ENCODE measurements at places on chromosomes 6 and 20.

GRCh38 chr6:158496700-158497099 is 63.2 kb upstream of the TMEM181 start:
- DNase-seq = peak; percentile 27

- DNase-seq = no peak
These were observed 2.3 kb downstream of the GNAS start for GRCh38 chr20:58854638-58855471.

- DNase-seq = no peak
These were observed 5.1 kb upstream of the MAP1LC3A start for GRCh38 chr20:34553366-34553867.

- peak; percentile 30 for DNase-seq
These were observed 684.2 kb downstream of the KIF16B start for GRCh38 chr20:15889061-15889460.

GRCh38 chr6:105321207-105321606 is 81.7 kb downstream of the PREP start:
- DNase-seq = peak; percentile 72

DNA sequence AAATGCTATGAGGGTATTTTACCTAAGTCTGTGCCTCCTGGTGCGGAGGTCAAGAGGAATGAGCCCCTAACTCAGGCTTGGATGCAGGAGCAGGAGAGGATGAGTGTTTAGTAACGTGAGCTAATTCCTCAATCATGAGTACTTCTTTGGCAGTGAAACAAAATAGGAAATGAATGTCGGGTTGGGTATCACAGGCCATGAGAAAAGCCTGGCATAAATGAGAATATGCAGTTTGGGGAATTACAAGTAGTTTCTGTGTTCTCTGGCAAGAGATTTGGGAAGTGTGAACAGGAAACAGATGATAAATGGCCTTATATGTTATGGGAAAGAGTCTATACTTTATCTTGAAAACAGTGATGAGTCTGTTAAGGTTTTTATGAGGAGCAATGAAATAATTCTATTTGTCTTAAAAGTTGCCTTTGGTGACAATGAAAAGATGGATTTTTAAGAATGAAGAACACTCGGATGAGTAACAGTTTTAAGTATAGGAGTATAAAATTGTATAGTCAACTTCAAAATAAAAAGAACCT is 59.0 kb upstream of the RNF146 start:
- DNase-seq = no peak

- DNase-seq = no peak
These were observed 82.9 kb upstream of the MLN start for GRCh38 chr6:33886673-33887144.

DNA sequence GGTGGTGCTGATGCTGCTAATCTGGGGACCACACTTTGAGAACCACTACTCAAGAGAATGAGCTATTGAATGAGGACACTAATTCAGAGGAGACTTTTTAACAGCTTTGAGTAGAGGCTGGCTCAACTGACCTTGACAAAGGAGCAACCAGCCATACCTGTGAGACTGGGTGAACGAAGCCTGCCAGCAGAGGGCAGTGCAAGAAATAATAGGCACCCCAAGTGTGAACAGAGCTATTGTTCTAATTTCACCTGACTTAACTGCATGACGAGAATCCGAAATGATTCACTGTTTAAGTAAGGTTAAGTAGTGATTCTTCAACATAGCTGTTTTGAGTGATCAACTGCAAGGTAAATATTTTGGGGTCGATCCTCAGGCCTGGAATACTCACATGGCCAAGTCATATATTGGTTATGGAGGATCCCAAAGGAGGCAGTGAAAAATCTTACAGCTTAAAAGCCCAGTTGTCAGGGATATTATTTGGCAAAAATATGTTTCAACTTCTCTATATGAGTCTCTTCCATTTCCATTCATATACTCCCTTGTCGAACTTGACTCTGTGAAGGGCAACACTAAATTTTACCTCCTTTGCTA is 550.5 kb upstream of the MARCKS start:
- peak; percentile 5 for DNase-seq

- no peak for DNase-seq
These were observed 4.7 kb upstream of the LTV1 start for GRCh38 chr6:143838395-143838794.

GRCh38 chr20:36121981-36122930 is 32.3 kb upstream of the EPB41L1 start:
- no peak for DNase-seq

DNA sequence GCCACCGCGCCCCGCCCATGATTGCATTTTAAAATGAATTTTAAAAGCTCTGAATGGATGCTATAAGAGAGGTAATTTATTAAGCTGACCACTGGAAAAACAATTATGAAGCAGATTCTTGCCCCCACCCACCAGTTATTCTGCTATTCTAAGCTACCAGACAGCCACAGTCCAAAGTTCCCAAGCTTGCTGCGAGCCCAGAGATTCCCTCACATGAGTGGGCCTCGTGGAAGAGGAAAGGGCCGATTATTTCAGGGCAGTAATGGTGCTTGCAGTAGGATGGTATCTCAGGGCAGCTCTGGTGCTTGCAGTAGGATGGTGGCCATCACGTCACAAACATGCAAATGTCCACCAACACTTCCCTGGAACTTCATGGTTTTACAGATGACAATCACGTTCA is 56.7 kb downstream of the SLC22A23 start:
- DNase-seq = no peak

DNA sequence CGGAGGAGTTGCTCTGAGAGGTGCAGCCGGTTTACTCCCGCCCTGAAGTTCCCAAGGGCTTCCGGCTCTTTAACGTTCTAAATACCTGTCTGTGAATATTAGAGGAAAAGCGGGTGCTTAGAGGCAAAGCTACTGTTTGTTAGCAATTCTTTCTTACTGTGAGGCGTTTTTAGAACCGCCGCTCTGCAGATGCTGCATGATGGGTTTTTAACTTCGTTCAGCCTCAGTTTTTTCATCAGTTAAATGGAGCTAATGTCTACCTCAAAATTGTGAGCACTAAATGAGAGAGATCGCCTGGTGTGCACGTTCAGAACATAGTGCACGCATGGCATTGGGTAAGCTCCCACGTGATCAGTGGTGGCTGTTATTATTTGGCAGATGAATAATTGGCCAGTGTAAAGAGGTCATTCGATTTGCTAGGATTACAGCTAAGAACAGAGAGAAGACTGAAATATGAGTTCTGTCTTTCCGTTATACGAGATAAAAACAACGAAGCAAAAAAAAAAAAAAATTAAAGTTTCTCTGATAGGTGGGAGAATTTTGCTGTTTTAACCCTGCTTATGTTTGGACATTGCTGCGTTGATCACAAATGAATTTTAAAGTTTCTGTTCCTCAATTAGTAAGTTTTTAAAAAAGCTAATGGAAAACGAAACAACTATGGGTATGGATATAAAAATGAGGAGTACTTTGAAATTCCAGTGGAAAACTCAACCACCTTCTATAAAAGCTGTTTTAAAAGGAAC is 660 bp upstream of the TFB1M start:
- peak; percentile 96 for DNase-seq

DNA sequence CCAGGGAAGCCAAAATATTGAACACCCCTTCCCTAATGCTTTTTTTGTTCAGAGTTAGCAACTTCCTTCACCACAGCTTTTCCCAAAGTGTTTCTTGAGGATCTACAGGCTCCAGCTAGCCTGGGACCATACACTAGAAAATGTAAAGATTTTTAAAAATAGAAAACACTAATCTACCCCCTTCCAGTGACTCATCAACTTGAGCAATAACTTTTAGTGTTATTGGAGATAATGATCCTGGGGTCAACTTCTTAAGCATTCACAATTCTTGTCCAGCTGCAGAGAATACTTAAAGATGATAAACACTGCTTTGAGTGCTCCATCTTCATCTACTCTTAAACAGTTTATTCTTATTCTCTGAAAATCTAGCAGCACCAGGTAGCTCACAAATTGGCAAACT is 131.6 kb downstream of the COL9A1 start:
- no peak for DNase-seq

GRCh38 chr20:62914970-62915457 is 11.3 kb downstream of the DIDO1 start:
- no peak for DNase-seq

- DNase-seq = no peak
These were observed 596.2 kb upstream of the ADGRB3 start for GRCh38 chr6:68038815-68039408.

DNA sequence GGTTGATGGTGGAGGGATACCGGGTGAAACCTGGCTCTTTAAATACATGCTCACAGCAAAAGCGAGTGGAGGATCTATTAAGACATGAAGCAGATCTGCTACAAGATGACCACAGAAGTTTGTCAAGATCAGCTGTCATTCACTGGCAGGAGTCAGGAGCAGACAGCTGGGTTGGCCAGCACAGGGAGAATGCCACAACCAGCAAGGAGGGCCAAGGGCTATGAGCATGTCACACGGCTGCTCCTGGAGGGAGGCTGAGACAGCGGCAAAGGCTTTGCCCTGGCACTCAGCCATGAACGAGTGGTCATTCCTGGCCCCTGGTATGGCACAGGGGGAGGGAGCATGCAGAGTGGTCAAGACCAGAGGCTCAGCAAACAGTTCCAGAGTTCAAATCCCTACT is 77.6 kb downstream of the POPDC3 start:
- DNase-seq = no peak

DNA sequence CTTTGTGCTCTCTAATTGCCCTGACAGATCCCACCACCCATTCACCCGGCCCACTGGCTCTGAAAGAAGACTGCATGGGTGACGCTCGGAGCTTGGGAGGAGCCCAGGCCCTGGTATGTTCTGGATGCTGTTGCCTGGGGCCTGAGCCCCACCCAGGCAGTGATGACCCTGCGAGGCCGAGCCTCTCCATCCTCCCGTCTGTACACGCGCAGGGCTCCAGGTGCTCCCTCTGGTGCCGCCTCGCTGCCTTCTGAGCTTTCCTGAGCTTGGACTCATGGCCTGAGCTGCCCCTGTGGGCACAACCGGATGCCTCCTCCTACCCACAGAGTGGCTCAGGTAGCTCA is 61.2 kb downstream of the STK35 start:
- DNase-seq = no peak

DNA sequence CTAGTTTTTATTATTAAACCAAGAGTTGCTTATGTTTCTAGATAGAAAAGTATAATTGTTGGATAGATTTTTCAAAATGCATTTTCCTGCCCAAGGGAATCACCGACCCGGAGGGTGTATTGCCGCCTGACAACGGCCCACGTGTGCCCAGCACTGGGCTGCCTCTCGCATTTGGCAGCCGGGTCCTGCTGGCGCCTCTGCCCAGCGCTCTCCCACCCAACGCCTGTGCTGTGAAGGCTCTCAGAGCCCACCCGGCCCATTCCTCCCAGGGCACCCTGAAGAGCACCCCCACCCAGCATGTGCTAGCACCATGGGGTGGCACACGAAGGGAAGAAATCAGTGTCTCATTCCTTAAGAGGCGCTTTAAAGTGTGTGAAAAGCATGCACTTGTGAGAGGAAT is 88.3 kb upstream of the AFDN start:
- no peak for DNase-seq

DNA sequence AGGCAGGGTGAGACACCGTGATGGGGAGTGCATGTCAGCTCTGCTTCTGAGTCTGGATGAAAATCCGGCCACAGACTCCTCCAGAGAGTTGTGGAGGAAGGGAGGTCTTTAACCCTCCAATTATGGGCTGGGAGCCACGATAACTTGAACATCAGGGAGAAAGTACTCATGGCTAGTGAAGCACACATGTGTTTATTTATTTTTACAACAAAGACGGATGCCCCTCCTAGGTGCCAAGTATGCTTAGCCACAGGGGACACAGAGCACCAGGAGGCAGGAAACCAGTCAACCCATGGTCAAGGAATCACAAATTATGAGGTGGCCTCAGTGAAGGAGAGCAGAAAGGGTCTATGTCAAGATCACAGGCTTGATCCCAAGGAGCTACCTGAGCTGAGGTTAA is 54.1 kb downstream of the ZNF217 start:
- DNase-seq = no peak

GRCh38 chr6:130203370-130203769 is 19.4 kb downstream of the SAMD3 start:
- DNase-seq = no peak

DNA sequence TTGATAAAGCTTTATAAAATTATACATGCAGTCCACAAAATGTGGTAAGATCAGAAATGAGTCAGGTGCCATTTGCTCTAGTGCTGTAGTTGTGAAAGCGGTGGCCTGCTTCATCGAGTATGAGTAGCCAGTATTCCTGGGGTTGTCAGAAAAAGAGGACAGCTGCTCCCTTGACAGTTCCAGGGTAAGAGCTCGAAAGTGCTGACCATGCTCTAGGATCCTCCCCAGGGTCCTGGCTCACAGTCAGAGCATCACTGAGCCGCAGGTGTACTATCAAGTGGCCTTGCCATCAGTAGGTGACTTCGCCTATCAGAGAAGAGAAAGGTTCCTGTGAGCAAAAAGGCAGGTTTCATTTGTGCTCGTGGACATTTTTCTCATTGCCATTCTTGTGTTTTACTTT is 3.6 kb downstream of the BTBD3 start:
- no peak for DNase-seq

- DNase-seq = no peak
These were observed 46.6 kb downstream of the DTNBP1 start for GRCh38 chr6:15616261-15616660.

- DNase-seq = no peak
These were observed 226.4 kb upstream of the PLCB4 start for GRCh38 chr20:8842525-8842924.

- DNase-seq = no peak
These were observed 49.4 kb upstream of the MCM9 start for GRCh38 chr6:118984342-118984741.

- DNase-seq = peak; percentile 54
These were observed at the start of gene NRSN1 for GRCh38 chr6:24125980-24126379. Gene NRSN1, plus strand, starts transcription at chr6:24126215. Its CDS starts 8,113 bp downstream, at chr6:24134328.

GRCh38 chr20:14972256-14972655 is 634.8 kb upstream of the FLRT3 start:
- no peak for DNase-seq

DNA sequence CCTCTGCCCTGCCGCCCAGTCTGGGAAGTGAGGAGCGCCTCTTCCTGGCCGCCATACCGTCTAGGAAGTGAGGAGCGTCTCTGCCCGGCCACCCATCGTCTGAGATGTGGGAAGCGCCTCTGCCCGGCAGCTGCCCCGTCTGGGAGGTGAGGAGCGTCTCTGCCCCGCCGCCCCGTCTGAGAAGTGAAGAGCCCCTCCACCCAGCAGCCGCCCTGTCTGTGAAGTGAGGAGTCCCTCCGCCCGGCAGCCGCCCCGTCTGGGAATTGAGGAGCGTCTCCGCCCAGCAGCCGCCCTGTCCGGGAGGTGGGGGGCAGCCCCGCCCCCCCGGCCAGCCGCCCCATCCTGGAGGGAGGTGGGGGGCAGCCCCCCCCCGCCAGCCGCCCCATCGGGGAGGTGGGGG is 27.8 kb downstream of the SNHG17 start:
- DNase-seq = no peak

GRCh38 chr6:22294301-22294700 is 2.5 kb downstream of the PRL start:
- DNase-seq = no peak

All from NCI-H1092 treated with DMSO at 0.1 percent for 48 hours (cell line).